ENCODE measurements at places on chromosomes 11 and 22.

GRCh38 chr22:42203609-42204008, 66.8 kb downstream of the TCF20 start:
- DNase-seq = no peak

DNA sequence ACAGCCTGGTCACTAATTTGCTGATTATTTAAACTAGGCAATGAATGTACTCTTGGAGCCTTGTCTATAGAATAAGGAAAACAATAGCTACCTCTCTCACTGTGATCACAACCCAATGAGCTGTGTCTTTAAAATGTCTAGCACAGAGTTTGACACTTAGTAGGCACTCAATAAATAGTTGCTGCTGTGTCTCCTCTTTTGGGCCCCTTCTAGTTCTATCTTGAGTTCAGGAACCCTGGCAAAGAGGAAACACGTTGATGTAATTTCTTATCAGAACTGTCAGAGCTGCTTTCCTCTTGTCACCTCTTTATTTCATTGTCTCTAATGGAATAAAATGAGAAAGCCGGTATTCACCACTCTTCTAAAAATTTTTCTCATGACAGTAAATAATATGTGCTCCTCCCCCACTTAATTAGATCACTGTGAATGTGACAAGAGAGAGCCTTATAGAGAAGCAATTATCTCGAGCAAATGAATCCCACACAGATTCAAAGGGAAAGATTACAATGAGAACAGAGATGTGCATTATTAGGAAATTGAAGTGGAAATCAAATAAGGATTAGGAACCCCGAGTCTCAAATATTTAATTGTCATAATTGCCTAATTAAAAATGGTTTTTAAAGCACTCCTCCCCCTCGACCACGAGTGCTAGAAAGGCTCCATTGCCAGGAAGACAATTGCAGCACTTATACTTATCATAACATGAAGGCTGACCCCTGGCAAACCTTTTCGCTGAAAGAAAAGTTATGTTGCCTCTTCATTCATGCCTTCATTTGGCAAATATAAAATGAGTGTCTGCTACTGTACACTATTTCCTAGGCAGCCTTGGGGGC, 175.0 kb upstream of the BDNF start:
- no peak for DNase-seq

GRCh38 chr11:39651857-39652461, 1807.5 kb downstream of the LRRC4C start:
- DNase-seq = no peak

- DNase-seq = no peak
These were observed 43.6 kb downstream of the OR2AG2 start for GRCh38 chr11:6727971-6728760.

DNA sequence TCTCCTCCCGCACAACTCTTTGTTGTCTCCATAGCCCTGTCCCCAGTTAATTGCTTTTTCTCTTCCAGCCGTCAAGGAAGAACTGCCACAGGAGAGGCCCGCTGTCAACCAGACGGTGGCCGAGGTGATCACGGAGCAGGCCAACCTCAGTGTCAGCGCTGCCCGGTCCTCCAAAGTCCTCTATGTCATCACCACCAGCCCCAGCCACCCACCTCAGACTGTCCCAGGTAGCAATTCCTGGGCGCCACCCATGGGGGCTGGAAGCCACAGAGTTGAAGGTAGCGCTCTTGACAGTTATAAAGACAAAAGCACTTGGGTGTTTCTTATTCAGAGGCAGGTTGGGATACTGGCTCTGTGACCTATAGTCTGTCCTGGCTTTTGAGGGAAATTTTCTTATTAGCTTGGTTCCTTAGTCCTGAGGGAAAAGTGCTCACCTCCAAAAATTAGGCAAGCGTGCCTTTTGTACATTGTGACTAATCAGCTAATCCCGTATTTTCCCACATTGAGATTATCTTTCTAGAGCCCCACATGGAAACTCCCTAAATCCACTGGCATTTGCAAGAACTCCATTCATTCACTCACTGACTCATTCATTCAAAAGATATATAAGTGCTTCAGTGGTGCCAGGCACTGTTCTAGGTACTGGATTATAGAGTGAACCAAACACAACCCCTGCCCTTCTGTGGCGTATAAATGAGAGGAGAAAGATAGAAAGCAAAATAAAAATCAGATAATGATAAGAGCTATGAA, 65.9 kb downstream of the KREMEN1 start:
- no peak for DNase-seq

- DNase-seq = no peak
These were observed 27.8 kb downstream of the ETS1 start for GRCh38 chr11:128559496-128560103.

GRCh38 chr11:73019996-73020395, 122.1 kb downstream of the FCHSD2 start:
- DNase-seq = no peak

- no peak for DNase-seq
These were observed 82.6 kb downstream of the LRRC32 start for GRCh38 chr11:76587820-76588454.

DNA sequence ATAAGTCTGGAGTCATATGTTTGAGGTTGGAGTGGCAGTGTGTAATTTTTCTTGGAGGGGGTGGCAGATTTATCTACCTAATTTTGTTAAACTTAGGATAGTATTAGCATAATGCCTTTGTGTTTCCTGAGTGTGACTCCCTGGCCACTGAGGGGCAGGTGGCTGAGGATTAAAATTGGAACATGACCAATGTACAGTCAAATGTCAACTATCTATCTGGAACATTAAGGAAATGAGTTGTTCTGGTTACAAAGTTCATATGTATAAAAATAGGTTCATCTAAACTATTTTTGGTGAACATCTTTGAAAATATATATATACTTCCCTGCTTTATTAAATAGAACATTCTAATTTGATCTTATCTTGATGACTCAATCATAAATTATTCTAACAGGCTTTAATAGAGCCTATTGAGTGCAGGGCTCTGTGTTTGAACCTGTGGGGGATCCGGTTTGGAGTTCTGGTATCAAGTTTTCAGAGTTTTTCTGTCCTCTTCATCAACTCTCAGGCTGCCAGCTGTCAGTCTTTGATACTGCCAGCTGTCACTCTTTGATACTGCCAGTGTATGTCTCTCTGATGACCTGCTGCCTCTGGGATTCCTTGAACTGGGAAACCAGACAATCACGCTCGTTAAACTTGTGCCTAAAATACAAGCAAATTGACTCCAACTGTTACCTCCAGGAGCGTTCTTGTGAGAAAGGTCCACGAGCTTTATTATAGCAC, 309.6 kb downstream of the METTL15 start:
- no peak for DNase-seq

GRCh38 chr11:108009497-108010370, 1.0 kb downstream of the CUL5 start:
- DNase-seq = no peak

DNA sequence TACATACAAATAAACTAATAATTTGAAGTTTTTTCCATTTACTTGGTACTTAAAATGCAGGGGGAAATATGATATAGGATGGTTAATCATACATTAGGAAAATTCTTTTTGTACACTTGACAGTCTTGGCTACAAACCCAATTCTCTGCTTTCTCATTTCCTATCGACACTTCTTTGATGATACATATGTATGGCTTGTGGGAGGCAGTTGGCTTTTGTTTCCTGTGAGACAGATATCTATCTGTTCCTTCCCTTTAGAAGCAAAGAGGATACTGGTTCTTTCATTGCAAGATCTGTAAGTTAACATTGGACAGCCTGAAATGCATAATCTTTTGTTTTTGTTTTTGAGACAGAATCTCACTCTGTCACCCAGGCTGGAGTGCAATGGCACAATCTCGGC, 47.9 kb upstream of the ADORA2A start:
- DNase-seq = no peak

GRCh38 chr11:77819921-77820564, 479 bp downstream of the RSF1 start:
- DNase-seq = no peak

- no peak for DNase-seq
These were observed 109.9 kb upstream of the CLMP start for GRCh38 chr11:123304828-123305466.

DNA sequence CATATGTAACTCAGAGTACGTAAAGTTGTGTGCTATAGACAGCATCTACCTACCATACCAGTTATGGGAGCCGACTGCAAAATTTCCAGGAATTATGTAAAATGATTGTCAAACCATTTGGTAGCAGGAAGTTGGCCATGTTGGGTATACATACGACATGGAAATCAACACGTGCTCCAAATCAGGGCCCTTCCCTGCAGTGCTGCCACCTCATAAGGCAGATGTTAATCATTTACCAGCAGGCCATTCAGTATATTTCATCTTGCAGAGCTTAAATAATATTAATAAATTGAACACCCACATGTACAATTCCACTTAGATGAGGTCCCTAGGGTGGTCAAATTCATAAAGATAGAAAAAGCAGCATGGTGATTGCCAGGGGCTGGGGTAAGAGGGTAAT, 9.8 kb downstream of the MS4A18 start:
- no peak for DNase-seq

- DNase-seq = no peak
These were observed 135.6 kb upstream of the ZC3H12C start for GRCh38 chr11:109957601-109958000.

DNA sequence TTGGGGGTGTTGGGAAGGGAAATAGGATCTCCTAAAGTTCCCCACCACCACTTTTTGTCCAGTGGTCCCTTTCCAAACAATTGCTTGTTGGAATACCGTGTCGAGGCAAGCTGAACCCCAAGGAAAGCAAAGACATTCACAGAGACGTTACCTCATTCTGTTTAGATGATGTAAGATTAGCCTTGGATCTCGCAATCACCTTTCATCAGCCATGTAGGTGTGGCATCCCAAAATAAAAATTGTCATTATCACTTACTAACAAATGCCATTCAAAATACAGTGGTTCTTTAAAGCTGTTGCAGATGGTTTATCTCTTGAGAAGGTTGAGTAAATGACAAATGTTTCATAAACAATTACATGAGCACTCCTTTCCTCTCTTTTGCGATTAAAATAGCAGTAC, 86.5 kb upstream of the SLC25A18 start:
- DNase-seq = no peak

GRCh38 chr11:70397336-70397982, 870 bp upstream of the CTTN start:
- no peak for DNase-seq

DNA sequence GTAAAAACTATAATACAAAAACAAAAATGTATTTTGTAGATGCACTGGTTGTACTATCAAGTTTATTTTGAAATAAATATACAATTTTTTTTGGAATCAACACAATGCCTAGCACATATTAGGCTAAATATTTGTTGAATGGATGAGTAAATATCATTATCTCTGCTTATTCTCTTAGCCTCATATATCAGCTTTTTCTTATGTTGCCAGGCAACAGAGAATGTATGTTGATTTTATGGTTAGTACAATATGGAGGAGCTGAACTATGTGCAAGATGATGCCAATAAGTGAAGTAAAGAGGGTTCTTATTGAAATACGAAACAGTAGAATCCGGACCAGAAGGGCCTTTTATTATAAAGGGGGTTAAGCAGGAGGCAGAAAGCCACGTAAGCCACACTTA, 94.9 kb downstream of the FAR1 start:
- DNase-seq = no peak

- DNase-seq = no peak
These were observed 127.4 kb upstream of the ANO5 start for GRCh38 chr11:22065472-22065871.

- DNase-seq = no peak
These were observed 75.4 kb upstream of the RCN1 start for GRCh38 chr11:32015427-32015826.

DNA sequence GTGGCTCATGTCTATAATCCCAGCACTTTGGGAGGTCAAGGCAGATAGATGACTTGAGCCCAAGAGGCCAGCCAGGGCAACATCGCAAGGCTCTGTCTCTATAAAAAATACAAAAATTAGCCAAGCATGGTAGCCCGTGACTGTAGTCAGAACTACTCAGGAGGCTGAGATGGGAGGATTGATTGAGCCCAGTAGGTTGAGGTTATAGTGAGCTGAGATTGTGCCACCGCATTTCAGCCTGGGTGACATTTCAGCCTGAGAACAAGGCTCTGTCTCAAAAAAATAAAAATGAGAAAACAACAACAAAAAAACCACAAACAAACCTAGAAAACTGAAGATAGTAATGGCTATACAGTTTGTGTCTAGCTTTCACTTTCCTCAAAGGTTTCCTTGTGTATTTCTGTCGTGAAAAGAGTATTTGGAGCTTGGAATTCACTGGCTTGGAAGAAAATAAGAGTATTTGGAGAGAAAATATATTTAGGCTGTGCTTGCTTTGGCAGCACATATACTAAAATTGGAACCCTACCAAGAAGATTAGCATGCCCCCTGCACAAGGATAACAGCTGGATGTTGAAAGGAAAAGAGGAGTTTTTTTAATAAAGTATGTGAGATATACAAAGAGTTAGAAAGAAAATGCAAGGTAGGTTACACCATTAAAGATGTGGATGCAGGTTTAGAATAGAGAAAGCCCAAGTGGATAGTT, 3.9 kb upstream of the BIRC3 start:
- DNase-seq = no peak

DNA sequence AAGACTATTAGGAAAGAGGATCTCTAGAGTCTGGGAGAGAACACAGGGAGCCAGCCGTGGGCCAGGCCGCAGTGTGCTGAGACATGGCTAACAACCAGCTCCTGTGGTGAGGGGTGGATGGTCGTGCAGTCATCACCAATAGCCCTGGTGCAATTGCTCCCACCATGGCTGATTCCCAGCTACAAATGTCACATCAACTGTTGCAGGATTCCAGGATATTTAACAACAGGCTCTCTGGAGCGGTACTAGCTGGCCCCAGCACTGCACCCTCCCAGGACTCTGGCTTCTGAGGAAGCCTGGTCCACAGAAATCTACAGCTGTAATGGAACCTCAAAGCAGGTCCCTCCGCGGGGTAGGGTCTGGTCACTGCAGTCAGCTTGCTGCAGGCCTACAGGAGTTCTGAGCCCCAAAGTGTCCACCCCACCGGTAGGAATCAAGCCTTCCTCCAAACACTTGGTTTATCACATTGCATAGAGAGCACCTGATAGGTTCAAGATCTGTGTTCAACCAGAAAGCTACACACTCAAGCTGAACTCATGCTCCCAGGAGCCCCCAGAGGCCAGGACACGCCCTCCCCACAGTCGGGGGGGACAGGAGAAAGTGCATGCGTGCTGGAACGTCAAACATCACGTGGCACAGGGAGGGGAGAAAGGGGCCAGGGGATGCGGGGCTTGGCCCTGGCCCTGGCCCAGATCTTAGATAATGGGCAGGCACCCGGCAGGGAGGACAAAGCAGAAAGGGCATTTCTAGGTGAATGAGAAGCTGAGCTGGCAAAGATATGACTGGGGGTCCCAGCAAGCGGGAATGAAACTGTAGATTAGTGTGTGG, 609.0 kb downstream of the TBC1D22A start:
- DNase-seq = no peak
